ENCODE measurements at places on chromosomes 2 and 18.

GRCh38 chr2:174711206-174711605 lies 53.1 kb downstream of the CHRNA1 start:
- no peak for DNase-seq

- DNase-seq, result no peak
Observed at GRCh38 chr2:231571661-231572191, 20.9 kb upstream of the TEX44 start.

GRCh38 chr2:65937379-65938160 lies 497.4 kb upstream of the MEIS1 start:
- no peak for DNase-seq

DNA sequence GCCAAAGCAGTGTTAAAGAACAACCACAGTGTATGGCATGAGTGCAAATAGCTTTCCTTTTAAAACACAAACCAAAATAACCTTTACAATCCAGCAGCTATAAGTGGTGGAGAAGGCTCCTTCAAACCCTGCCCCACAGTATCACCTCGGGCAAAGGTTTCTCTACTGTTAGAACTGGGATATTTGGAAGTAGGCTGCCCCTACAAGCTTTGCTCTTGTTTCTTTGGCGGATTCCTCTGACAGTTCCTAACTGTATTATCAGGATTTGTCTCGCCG lies 214.8 kb downstream of the ZNF521 start:
- DNase-seq, result no peak

- peak; percentile 27 for DNase-seq
Observed at GRCh38 chr2:207155516-207156444, 10.0 kb downstream of the KLF7 start.

DNA sequence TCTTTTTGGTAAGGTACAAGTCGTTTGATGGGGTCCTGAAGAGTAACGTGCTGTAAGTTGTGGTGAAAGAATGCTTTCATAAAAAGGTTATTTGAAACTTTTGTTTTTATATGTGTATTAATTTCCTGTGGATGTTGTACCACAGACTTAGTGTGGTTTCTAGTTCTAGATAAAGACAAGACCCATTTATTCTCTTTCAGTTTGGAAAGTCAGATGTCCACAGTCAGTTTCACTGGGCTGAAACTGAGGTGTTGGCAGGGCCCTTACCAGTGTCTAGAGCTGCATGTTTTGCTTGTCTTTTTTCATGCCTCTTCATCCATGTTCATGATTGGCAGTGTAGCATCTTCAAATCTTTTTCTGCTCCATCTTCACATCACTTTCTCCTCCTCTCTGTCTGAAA lies 22.1 kb upstream of the DOCK10 start:
- no peak for DNase-seq

- no peak for DNase-seq
Observed at GRCh38 chr2:38409156-38410102, 32.4 kb upstream of the ATL2 start.

GRCh38 chr2:176744146-176744545 lies 468.4 kb upstream of the HNRNPA3 start:
- no peak for DNase-seq

GRCh38 chr2:150141226-150142001 lies 346.1 kb downstream of the RND3 start:
- DNase-seq, result no peak

DNA sequence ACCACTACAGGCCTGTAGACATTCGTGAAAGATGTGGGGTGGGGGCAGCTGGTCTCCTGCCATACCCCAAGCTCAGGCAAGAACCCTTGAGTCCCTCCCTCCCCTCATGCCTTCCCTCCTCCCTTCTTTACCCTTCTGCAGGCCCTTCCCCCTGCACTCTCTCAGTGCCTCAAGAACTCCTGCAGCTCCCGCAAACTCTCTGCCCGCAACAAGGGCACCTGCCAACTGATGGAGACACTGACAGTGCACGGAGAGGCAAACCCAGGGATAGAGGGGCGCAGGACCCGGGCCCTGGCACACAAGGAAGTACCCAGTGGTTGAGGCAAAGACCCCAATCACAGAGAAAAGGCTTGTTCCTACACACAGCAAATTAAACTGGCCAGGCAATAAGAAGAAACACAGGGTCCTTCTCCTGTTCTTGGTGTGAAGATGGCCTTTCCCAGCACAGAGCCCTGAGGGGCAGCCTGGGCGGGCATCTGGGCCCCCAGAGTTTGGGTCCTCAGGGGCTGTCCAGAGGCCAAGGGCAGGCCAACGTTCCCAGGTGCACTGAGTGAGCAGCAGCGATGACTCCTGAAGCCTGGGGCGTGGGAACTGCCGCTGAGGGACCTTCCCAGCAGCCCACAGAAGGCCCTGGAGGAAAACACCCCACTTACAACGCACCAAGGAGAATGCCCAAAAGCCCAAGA lies 1.6 kb downstream of the TEKT4 start:
- no peak for DNase-seq

GRCh38 chr2:16142383-16143361 lies 202.3 kb downstream of the MYCN start:
- peak; percentile 44 for DNase-seq

GRCh38 chr18:59787998-59788790 lies 91.0 kb upstream of the CCBE1 start:
- DNase-seq, result no peak

- no peak for DNase-seq
Observed at GRCh38 chr2:46193855-46194254, 103.4 kb upstream of the EPAS1 start.

DNA sequence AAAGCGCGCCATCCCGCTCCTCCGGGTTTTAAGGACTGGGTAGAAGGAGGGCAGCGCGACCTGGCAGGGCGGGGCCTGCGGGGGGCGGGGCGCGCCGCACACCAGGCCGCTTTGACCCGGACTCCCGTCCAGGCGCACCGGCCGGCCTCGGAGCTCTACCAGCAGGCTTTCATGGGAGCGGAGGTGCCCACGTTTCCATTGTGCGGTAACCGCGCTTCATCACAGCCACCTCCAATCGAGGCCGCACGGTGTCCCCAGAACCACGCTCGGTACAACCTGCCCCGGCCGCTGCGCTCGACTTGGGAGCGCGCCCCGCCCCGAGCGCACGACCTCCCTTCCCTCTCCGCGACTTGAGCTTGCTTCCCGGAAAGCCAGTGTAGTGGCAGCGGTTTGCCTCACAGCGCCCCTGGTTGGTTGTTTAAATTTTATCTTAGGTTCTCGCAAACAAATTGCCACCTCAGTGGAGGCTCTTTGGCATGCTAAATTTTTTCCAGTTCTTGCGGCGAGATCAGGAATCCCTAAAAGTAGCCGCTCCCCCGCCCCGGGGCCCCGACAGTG lies 280 bp upstream of the CYP1B1 start:
- DNase-seq, result peak; percentile 69

DNA sequence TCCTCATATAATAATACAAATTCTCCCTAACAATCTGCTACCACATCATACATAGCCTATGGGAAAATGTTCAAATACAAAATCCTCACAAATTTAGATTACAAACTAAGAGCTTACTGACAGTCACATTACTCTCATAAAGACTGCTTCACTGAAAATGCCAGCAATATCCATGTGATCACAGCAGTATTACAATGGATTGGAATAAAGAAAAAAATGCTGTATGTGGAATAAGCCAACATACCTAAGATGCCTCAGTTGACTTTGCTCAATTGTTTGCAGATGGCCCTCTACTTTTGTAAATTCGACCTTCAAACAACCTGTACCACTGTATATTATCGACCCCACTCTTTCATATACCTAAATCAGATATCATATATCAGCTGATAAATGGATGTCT lies 88.7 kb downstream of the DYM start:
- DNase-seq, result no peak

DNA sequence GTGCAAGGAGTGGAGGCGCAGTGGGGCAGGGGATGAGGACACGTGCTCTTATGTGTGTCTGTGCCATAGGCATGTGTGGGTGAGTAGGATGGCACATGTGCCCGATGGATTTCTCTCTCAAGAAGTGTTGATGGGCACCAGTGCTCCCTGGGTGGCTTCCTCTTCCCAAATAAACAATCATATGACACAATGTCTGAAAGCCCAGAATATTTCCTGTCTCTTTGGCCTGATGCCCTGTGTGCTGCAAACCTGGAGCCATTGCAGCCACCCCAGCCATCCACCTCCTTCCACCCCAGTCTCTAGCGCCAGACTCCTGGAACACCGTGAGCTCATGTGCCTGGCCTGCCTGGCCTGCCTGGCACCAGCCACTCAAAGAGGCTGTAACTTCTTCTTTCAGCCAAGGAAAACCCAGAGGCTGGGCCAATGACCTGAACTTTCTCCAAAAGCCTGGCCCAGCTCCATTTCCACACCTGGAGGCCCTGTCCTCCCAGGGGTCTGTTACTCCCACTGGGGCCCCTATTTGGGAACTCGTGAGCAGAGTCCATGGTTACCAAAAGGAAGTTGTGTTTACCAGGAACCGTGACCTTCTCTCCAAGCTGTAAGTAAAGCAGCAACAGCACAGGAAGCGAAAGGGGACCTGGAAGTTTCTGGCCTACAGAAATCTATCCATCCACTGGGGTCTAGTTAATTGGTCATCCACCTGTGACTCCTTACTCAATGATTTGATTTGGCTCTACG lies 9.5 kb upstream of the ZBTB7C start:
- DNase-seq, result no peak

GRCh38 chr2:95171902-95172301 lies 6.3 kb downstream of the ZNF2 start:
- no peak for DNase-seq

DNA sequence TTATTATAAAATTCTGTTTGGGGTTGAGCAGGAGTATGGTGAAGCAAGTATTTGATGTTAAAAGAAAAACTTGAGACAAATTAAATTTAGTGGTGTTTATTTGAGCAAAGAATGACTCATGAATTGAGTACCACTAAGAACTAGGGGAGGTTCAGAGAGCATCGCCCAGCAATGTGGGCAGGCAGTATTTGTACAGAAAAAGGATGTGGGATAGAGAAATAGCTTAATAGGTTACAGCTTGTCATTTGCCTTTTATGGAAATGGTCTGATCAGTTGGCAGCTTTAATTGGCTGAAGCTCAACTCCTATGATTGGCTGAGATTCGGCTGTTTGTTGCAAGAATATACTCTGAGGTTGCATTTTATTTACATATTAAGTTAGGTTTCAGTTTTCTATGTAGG lies 68.2 kb downstream of the LRATD1 start:
- no peak for DNase-seq

- no peak for DNase-seq
Observed at GRCh38 chr2:28663359-28663758, 88.3 kb upstream of the PPP1CB start.

DNA sequence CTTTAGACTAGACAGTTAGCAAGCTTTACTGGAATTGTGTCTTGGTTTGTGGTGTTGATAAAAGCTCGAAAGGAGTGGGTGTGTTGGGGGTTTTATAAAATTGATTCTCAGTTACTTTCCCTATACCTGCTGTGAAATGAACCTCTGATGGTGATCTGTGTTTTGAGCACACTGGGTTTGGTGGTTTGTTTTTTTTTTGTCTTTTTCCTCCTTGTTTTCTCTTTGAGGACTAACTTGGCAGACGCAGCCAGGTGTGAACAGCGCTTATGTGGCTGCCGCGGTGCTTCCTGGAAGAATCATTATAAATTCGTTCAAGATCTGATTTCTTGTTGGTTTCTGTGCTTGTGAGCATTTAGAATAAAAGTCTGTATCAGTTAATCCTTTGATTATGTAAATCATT lies 28.5 kb downstream of the GRHL1 start:
- no peak for DNase-seq

- DNase-seq, result no peak
Observed at GRCh38 chr2:86617153-86617552, 6.5 kb downstream of the RNF103 start.

DNA sequence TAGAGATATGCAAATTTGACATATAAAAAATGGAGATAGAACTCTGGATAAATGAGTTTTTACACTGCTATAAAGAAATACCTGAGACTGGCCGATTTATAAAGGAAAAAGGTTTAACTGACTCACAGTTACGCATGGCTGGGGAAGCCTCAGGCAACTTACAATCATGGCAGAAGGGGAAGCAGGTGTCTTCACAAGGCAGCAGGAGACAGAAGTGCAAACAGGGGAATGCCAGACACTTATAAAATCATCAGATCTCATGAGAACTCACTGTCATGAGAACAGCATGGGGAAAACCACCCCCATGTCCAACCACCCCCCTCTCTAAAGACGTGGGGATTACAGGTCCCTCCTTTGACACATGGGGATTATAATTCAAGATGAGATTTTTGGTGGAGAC lies 1540.2 kb upstream of the SLC39A10 start:
- no peak for DNase-seq

GRCh38 chr18:13563390-13563805 lies 163.0 kb downstream of the FAM210A start:
- no peak for DNase-seq

GRCh38 chr2:150247481-150247880 lies 240.0 kb downstream of the RND3 start:
- DNase-seq, result no peak

DNA sequence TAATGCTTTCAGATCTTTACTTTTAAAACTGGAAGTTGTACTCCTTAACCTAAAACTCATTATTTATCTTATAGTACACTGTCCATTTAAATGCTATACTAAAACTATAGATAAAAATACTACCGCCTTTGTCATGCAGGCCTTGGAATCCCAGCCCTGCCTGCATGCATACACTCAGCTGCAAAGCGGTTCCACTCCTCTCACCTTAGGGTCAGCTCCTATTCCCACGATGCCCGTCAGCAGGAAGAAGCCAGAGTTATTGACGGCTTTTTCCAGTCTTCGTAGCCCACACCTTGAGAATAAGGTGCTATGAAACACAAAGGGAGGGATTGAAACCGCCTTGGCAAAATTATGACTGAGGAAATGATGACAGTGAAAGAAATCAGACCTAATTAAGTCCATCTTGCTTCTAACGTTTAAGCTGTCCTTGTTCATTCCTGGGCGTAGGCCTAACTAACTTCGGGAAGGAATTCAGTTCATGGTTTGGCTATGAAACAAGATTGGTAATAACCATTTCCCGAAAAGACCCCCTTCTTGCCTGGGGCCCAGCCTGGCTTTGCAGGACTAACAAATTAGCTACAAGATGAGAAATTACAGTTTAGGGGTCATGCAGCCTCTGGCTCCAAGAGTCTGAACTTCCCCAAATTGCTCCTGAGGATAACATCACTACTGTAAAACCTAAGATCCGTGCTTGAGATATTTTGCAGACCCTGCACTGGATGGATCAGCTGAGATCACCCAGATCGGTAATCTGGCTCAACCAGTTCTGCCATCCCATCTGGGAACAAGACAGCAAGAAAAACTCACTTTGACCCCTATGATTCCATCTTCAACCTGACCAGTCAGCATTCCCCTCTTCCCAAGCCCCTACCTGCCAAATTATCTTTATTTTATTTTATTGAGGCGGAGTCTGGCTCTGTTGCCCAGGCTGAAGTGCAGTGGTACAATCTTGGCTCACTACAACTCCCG lies 17.1 kb downstream of the EPB41L5 start:
- DNase-seq, result no peak

- no peak for DNase-seq
Observed at GRCh38 chr2:197223451-197223850, 87.1 kb downstream of the ANKRD44 start.

GRCh38 chr2:215382011-215382410 lies 53.9 kb downstream of the FN1 start:
- no peak for DNase-seq

- DNase-seq, result no peak
Observed at GRCh38 chr2:64367444-64368232, 86.3 kb upstream of the LGALSL start.

Measured in activated CD8-positive, alpha-beta T cell treated with anti-CD3 and anti-CD28 coated beads, Interleukin-2, amount 10 ng/mL, durations not matched to agents 7 days and 5 days (primary cell).